ENCODE measurements at places on chromosomes 1 and 21.

- no peak overlapping the region for H3K27ac ChIP-seq
- no peaks in the 10 kb centered on the region for H3K27me3 ChIP-seq
- H3K36me3 ChIP-seq: no peaks in the 10 kb centered on the region
- H3K4me3 ChIP-seq: no peak overlapping the region
- no peak for DNase-seq
These were observed 509.6 kb upstream of the CXADR start for GRCh38 chr21:17003258-17003615.

GRCh38 chr21:21373969-21374368 lies 375.8 kb downstream of the NCAM2 start:
- no peaks in the 10 kb centered on the region for H3K36me3 ChIP-seq
- H3K4me1 ChIP-seq: no peaks in the 10 kb centered on the region
- no peak for DNase-seq
- no peaks in the 10 kb centered on the region for H3K27me3 ChIP-seq
- no peak overlapping the region for H3K4me3 ChIP-seq
- H3K27ac ChIP-seq: no peak overlapping the region

GRCh38 chr1:5513846-5514526 lies 478.2 kb downstream of the NPHP4 start:
- no peak overlapping the region for H3K27ac ChIP-seq
- no peaks in the 10 kb centered on the region for H3K27me3 ChIP-seq

DNA sequence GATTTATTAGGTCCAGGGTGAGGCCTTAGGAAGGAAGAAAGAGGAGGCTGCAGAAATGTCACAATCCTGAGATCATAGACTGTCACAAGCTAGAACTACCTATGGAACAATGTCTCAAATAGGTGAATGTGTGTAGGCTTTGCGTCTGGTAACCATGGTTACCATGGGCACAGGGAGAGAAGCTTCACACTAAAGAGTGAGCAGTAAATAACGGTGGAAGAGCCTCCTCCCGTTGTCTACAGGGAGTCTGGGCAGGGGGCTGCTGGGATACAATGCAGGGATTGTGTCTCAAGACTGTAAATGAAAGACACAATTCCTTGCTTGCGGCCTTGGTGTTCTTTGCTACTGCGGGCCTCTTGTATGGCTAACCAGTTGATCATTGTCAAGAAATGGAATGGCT lies 28.2 kb upstream of the KCNJ6 start:
- H3K27me3 ChIP-seq: no peaks in the 10 kb centered on the region
- H3K4me3 ChIP-seq: no peak overlapping the region
- H3K27ac ChIP-seq: no peak overlapping the region
- H3K36me3 ChIP-seq: no peaks in the 10 kb centered on the region

- H3K4me3 ChIP-seq: no peak overlapping the region
- H3K27me3 ChIP-seq: no peaks in the 10 kb centered on the region
- H3K27ac ChIP-seq: no peak overlapping the region
- H3K4me1 ChIP-seq: no peaks in the 10 kb centered on the region
These were observed 126.1 kb downstream of the LIPI start for GRCh38 chr21:14084701-14085100.

DNA sequence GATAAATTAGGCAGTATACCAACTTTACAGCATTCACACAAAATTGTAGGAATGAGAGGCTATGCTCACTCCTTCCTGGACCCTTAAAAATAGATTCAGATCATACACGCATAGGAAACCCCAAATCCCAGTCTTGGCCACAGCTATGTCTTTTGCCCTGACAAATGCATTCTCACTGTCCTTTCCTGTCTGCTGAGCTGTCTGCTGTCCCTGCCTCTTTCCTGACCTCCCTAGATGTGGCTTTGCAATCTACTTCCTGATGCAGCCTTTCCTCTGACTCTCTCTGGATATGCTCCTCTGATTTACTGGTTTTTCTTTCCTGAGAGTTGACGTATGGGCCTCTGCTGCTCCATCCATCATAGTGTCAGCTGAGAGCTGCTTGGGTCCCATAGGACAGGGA lies 59.8 kb upstream of the SLC35F3 start:
- no peaks in the 10 kb centered on the region for H3K36me3 ChIP-seq
- H3K27me3 ChIP-seq: no peaks in the 10 kb centered on the region
- no peak overlapping the region for H3K4me3 ChIP-seq
- DNase-seq: no peak
- H3K27ac ChIP-seq: no peak overlapping the region

- DNase-seq: no peak
- no peaks in the 10 kb centered on the region for H3K4me1 ChIP-seq
- H3K4me3 ChIP-seq: no peak overlapping the region
- H3K36me3 ChIP-seq: no peaks in the 10 kb centered on the region
- no peak overlapping the region for H3K27ac ChIP-seq
- H3K27me3 ChIP-seq: no peaks in the 10 kb centered on the region
These were observed 4.2 kb downstream of the MYOG start for GRCh38 chr1:203081465-203082230.

DNA sequence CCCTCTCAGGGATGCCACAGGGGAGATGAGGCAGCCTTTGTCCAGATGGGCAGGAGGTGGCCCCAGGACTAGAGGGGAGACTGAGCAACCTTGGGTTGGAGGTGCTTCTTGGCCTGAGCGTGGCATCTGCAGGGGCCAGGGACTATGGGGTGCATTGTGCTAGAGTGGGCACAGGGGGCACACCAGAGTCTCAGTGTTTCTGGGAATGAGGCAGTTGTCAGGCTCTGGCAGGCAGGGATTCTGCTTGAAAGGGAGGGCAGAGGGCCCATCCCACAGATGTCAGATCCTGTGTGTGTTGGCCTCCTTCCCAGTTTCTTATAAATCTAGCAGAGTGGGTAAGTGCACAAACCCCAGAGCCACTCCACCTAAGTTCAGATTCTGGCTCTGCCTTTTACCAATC lies 13.7 kb downstream of the LGR6 start:
- no peaks in the 10 kb centered on the region for H3K4me1 ChIP-seq
- H3K27me3 ChIP-seq: no peaks in the 10 kb centered on the region
- no peak overlapping the region for H3K27ac ChIP-seq
- no peaks in the 10 kb centered on the region for H3K36me3 ChIP-seq

GRCh38 chr21:34510148-34511142 lies 1.6 kb downstream of the KCNE1 start:
- no peak overlapping the region for H3K4me3 ChIP-seq
- no peaks in the 10 kb centered on the region for H3K4me1 ChIP-seq
- no peaks in the 10 kb centered on the region for H3K27me3 ChIP-seq
- H3K27ac ChIP-seq: no peak overlapping the region
- no peaks in the 10 kb centered on the region for H3K36me3 ChIP-seq

DNA sequence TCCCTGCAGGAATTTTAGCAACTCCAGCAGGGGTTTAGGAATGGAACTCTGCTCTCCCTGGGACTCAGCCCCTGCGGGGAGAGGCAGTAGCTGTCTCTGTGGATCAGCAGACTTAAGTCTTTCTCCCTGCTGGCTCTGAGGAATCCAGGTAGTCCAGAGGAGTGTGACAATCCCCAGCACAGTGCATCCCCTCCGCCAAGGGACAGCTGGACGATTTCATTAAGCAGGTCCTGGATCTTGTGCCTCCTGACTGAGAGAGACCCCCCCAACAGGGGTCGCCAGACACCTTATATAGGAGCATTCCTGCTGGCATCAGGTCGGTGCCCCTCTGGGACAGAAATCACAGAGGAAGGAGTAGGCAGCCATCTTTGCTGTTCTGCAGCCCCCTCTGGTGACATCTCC lies 30.6 kb downstream of the AKT3 start:
- DNase-seq: no peak
- no peaks in the 10 kb centered on the region for H3K36me3 ChIP-seq
- no peak overlapping the region for H3K27ac ChIP-seq

DNA sequence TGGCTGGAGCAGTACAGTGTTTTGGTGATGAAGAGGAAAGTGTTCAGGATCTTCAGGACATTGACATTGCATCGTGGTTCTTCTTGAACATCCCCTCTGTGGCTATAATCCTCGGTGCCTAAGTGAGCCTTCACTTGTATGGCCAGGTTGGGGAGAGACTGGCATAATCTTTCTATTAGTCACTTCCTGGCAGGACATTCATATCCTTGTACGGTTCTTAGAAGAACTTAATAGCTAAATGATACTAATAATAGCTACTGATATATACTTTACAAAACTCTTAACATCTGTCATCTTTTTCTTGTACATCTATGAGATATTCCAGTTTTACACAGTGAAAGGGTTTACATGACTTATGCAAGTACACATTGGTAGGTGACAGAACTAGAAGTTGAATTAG lies 35.8 kb downstream of the CELF3 start:
- peak overlapping the region; percentile 82 for H3K27ac ChIP-seq
- no peaks in the 10 kb centered on the region for H3K36me3 ChIP-seq
- no peaks in the 10 kb centered on the region for H3K4me1 ChIP-seq
- no peaks in the 10 kb centered on the region for H3K27me3 ChIP-seq

GRCh38 chr1:208077232-208078075 lies 166.5 kb upstream of the CD34 start:
- no peaks in the 10 kb centered on the region for H3K36me3 ChIP-seq
- H3K27me3 ChIP-seq: no peaks in the 10 kb centered on the region
- no peak overlapping the region for H3K27ac ChIP-seq
- no peak for DNase-seq
- H3K4me1 ChIP-seq: no peaks in the 10 kb centered on the region

DNA sequence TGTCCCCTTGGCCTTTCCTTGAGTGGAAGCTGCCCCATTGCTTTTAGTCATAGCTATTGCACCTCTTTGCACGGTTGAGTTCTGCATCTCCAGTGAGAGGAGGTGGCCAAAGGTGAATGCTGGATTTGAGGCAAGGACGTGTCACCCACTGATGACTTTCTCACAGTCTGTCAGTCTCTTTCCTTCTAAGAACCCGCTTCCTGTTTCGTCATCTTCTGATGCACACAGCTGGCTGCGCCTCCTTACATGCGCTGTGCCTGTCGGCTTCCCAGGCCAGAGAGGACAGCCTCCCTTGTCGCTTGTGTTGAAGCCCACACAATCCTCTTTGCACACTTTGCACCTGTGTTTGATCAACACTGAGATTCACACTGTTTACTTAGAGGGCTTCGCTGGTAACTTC lies 41.8 kb upstream of the PWP2 start:
- no peak overlapping the region for H3K27ac ChIP-seq
- DNase-seq: no peak
- H3K4me3 ChIP-seq: no peak overlapping the region
- H3K36me3 ChIP-seq: peaks cover 1% of the 10 kb centered on the region
- no peaks in the 10 kb centered on the region for H3K4me1 ChIP-seq

- no peak overlapping the region for H3K4me3 ChIP-seq
- H3K27me3 ChIP-seq: no peaks in the 10 kb centered on the region
- no peak overlapping the region for H3K27ac ChIP-seq
- no peaks in the 10 kb centered on the region for H3K36me3 ChIP-seq
- no peaks in the 10 kb centered on the region for H3K4me1 ChIP-seq
- no peak for DNase-seq
These were observed 290.4 kb downstream of the AKT3 start for GRCh38 chr1:243559575-243560162.
